ENCODE measurements at places on chromosomes 3 and 15. TPM values are rescaled to one million over a fixed set of nuclear protein-coding genes. Genes with fewer than 3 reads are reported as not detected.

The NEO1 gene
- total RNA-seq = 0.78 TPM

The HRG gene
- total RNA-seq = not detected

The CKMT1A gene
- not detected for total RNA-seq

The SEMA3B gene
- total RNA-seq = 0.84 TPM

The OSBPL10 gene
- 0.05 TPM for total RNA-seq

The ENTPD3 gene
- not detected for total RNA-seq

The IL16 gene
- 240 TPM for total RNA-seq

The TF gene
- total RNA-seq = 0.03 TPM

The NEK11 gene
- 0.58 TPM for total RNA-seq

The ST3GAL6 gene
- total RNA-seq = not detected

The ZBTB20 gene
- 8.1 TPM for total RNA-seq

The NPRL2 gene
- total RNA-seq = 59.8 TPM

The CTDSPL gene
- 0.90 TPM for total RNA-seq

The ATP13A3 gene
- 63.9 TPM for total RNA-seq

The ZNF710 gene
- 24.9 TPM for total RNA-seq

The CA12 gene
- total RNA-seq = not detected

The IQCF5 gene
- total RNA-seq = not detected

The NEDD4 gene
- 5.7 TPM for total RNA-seq

The MUC13 gene
- total RNA-seq = not detected

The PTX3 gene
- not detected for total RNA-seq

The FEZF2 gene
- not detected for total RNA-seq

The PIERCE2 gene
- not detected for total RNA-seq

The ROPN1 gene
- total RNA-seq = not detected

The TNNC1 gene
- total RNA-seq = 2.1 TPM

The IGF2BP2 gene
- total RNA-seq = 0.21 TPM

The CHRNA7 gene
- 0.55 TPM for total RNA-seq

The AGTR1 gene
- total RNA-seq = not detected

The CRYGS gene
- total RNA-seq = 5.6 TPM

The PCSK6 gene
- 0.68 TPM for total RNA-seq

The ZNF639 gene
- 40.6 TPM for total RNA-seq

Data from activated CD8-positive, alpha-beta T cell treated with anti-CD3 and anti-CD28 coated beads, Interleukin-2, amount 10 ng/mL, durations not matched to agents 7 days and 5 days (primary cell).